Neural cell (in vitro differentiated cells): ENCODE measurements at places on chromosomes 12 and 14. TPM values are rescaled to one million over a fixed set of nuclear protein-coding genes. Genes with fewer than 3 reads are reported as not detected.

CCDC197 gene
- not detected in 2 replicates for polyA plus RNA-seq

MTRFR gene
- 24.1 and 30.0 TPM in 2 replicates for polyA plus RNA-seq

RNFT2 gene
- polyA plus RNA-seq, result 18.5 and 20.6 TPM in 2 replicates

MORN3 gene
- polyA plus RNA-seq, result 1.1 and 3.4 TPM in 2 replicates

NOS1 gene
- 0.04 TPM in 1 of 2 replicates, not detected in the other for polyA plus RNA-seq
